ENCODE measurements at places on chromosomes 12 and 14.

DNA sequence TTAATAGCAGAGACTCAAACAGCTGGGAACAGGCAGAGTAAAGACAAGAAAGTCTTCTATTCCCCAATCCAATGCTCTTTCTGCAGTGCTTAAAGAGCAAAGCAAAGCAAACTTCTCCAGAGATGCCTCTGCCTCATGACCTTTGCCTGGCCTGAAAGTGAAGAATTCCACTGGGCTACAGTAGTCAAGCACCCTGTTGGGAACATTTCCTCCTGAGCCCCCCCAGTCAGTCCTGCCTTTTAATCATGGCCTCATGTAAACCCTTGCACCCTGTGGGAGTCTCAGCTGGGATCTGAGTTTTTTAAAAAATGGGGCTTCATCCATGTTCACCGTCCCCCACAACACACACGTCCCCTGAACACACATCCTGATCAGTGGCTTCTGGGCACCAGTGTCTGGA is 62.7 kb upstream of the TSPAN11 start:
- no peaks in the 10 kb centered on the region for H3K4me1 ChIP-seq
- no peaks in the 10 kb centered on the region for H3K27me3 ChIP-seq
- DNase-seq = no peak
- no peaks in the 10 kb centered on the region for H3K36me3 ChIP-seq
- no peak overlapping the region for H3K27ac ChIP-seq

DNA sequence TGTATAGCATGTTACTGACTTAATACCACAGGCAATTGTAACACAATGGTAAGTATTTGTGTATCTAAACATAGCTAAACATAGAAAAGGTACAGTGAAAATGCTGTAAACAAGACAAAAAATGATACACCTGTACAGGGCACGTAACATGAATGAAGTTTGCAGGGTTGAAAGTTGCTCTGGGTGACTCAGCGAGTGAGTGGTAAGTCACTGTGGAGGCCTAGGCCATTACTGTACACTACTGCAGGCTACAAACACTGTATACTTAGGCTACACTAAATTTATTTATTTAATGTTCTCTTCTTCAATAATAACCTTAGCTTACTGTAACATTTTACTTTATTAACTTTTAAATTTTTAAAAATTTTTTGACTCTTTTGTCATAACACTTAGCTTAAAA is 158.4 kb downstream of the IPO8 start:
- H3K36me3 ChIP-seq = no peaks in the 10 kb centered on the region
- no peak for DNase-seq
- H3K27me3 ChIP-seq = no peaks in the 10 kb centered on the region
- no peak overlapping the region for H3K4me3 ChIP-seq
- no peak overlapping the region for H3K27ac ChIP-seq

GRCh38 chr12:95266254-95266653 is 48.6 kb downstream of the VEZT start:
- no peaks in the 10 kb centered on the region for H3K27me3 ChIP-seq
- H3K4me3 ChIP-seq = no peak overlapping the region
- no peaks in the 10 kb centered on the region for H3K4me1 ChIP-seq
- peaks cover 4% of the 10 kb centered on the region for H3K36me3 ChIP-seq
- DNase-seq = no peak
- no peak overlapping the region for H3K27ac ChIP-seq

DNA sequence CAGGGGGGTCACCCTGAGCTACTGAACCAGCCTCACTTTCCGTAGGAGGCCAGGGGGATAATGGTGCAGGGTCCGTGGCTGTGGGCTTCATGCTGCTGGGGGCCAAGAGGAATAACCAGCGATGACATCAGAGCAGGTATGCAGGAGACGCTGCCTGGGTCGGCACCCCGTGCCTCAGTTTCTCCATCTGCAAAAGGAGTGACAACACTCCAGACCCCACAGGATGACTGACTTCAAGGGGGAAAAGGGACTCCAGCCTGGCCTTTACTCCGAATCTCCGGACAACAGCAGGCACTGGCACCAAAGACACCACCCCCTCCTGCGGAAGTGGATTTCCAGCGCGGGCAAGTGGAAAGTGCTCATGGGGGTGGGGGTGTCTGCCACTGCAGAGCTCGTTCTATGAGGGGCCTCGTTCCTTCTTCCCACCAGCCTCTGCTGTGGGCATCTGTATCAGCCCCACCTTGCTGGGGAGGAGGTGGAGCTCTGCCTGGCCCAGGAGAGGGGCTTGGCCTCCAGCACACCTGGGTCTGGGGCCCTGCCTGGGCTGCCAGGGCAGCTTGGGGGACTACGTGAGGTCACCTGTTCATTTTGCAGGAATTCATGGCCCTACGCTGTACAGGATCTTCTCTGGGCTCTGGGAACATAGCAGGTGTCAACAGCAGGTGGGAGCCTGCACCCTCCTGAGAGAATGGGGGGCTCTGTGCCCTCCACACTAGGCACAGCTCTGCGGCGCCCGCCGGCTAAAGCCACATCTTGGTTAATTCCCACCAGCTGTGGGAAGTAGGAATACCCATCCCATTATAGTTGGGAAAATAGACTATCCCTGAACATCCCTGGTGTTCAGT is 216.6 kb upstream of the C14orf180 start:
- H3K4me3 ChIP-seq = no peak overlapping the region
- H3K27ac ChIP-seq = no peak overlapping the region
- DNase-seq = peak; percentile 2
- H3K4me1 ChIP-seq = peaks cover 10% of the 10 kb centered on the region

DNA sequence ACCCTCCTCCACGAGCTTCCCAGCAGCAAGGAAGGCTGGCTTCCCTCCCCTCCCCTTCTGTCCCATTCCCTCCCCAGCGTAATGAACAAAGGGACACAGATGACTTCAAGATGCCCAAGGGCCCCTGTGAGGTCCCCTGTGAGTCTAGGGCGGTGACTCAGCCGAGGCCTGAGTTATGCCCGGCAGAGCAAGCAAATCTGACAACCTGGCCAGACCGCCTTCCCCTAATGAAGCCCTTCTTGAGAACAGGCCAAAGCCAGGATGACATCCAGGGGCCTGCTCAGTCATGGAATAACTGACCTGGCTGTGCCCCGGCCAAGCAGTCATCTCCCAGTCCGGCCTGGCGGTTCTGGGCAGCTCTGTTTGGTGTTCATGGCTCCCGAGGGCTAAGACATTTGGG is 89.2 kb downstream of the DICER1 start:
- H3K4me3 ChIP-seq = no peak overlapping the region
- H3K27me3 ChIP-seq = no peaks in the 10 kb centered on the region
- no peaks in the 10 kb centered on the region for H3K4me1 ChIP-seq
- DNase-seq = no peak

GRCh38 chr14:63361790-63362189 is 43.1 kb upstream of the GPHB5 start:
- peak overlapping the region; percentile 59 for H3K27ac ChIP-seq
- H3K4me3 ChIP-seq = no peak overlapping the region
- no peaks in the 10 kb centered on the region for H3K36me3 ChIP-seq
- peaks cover 4% of the 10 kb centered on the region for H3K4me1 ChIP-seq
- no peak for DNase-seq

DNA sequence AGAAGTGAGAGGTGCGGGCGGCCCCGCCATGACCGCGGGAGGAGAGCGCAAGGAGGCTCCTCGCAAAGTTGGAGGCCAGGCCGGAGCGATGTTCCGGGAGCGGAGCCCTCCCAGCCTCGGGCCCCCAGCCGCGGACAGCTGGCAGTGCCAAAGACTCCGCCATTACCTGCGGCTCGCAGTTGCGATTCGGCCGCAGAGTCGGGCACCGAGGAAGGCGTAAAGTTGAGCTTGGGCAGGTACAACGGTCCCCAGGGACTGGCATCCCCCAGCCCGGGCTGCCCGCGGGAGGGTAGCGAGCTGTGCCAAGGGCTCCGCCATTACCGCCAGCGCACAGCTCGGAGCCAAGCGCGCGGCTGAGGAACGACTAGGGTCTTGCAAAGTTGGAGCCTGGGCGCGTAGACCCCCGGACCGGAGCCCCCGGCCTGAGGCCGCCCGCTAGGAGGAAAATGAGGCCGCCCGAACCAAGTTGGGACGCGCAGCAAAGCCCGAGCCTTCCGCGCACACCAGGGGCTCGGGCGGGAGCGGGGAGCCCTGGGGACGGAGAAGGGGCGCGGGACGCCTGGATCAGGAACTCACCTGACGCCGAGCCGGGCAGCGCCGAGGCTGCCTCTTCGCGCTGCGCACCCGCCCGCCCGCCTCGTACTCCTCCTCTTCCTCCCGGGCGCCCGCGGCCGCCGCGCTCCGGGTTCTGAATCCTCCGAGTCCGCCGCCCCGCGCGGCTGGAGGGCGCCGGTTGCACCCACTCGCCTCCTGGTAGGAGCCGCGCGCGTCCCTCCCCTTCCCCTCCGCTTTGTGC is 677 bp downstream of the NOS1 start:
- H3K27ac ChIP-seq = no peak overlapping the region
- H3K36me3 ChIP-seq = no peaks in the 10 kb centered on the region
- peaks cover 10% of the 10 kb centered on the region for H3K4me1 ChIP-seq
- H3K27me3 ChIP-seq = no peaks in the 10 kb centered on the region

DNA sequence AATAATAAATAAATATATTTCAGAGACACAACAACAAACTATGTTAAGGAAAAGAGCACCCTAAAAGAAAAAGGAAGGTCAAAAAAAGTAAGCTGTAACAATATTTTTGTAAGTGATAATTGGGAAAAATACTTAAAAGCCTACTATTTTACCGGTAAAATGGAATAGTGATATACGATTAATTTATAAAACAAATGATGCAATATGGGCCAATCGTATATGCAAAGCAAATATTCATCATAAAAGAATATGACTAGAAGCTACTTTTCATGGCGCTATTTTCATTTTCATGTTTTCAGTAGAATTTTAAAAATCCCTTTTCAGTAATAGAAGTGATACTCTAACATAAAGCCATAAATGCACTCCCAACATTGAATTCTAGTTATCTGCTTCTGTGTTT is 131.0 kb upstream of the AMIGO2 start:
- no peak overlapping the region for H3K27ac ChIP-seq
- no peak overlapping the region for H3K4me3 ChIP-seq
- DNase-seq = no peak

DNA sequence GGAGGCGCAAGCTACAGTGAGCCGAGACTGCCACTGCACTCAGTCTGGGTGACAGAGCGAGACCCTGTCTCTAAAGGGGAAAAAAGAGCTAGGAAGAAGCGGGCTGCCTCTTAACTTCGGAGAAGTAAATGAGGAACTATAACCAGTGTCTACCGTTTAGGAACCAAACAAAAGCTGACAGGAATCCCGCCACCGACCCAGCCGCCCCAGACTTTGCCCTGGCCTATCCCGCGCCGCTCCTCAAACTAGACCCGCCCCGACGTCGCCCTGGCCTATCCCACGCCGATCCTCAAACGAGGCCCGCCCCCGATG is 568 bp upstream of the SIVA1 start:
- H3K36me3 ChIP-seq = no peaks in the 10 kb centered on the region
- peaks cover 45% of the 10 kb centered on the region for H3K4me1 ChIP-seq
- H3K27ac ChIP-seq = peak overlapping the region; percentile 78
- DNase-seq = no peak
- no peak overlapping the region for H3K4me3 ChIP-seq

DNA sequence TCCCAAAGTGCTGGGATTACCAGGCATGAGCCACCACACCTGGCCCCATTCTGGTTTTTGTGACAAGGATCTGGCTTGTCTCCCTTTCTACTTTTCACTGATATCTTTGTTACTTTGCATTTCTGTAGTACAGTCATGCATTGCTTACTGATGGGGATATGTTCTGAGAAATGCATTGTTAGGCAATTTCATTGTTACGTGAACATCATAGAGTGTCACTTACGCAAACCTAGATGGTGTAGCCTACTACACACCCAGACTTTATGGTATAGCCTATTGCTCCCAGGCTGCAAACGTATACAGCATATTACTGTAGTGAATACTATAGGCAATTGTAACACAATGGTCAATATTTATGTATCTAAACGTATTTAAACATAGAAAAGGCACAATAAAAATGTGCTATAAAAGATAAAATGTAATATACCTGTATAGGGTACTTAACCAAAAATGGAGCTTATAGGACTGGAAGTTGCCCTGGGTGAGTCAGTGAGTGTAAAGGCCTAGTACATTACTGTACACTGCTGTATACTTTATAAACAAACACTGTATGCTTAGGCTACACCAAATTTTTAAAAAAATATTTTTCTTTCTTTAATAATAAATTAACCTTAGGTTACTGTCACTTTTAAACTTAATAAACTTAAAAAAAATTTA is 16.0 kb downstream of the MRPL42 start:
- H3K27me3 ChIP-seq = no peaks in the 10 kb centered on the region
- DNase-seq = no peak
- no peaks in the 10 kb centered on the region for H3K36me3 ChIP-seq

- peak; percentile 31 for DNase-seq
- H3K4me1 ChIP-seq = no peaks in the 10 kb centered on the region
- H3K36me3 ChIP-seq = no peaks in the 10 kb centered on the region
- H3K27ac ChIP-seq = no peak overlapping the region
- no peaks in the 10 kb centered on the region for H3K27me3 ChIP-seq
These were observed 111.9 kb upstream of the CCDC175 start for GRCh38 chr14:59688224-59689170.

- no peak overlapping the region for H3K27ac ChIP-seq
- H3K27me3 ChIP-seq = no peaks in the 10 kb centered on the region
- DNase-seq = no peak
- H3K36me3 ChIP-seq = no peaks in the 10 kb centered on the region
- no peaks in the 10 kb centered on the region for H3K4me1 ChIP-seq
- no peak overlapping the region for H3K4me3 ChIP-seq
These were observed 50.3 kb downstream of the IRAK3 start for GRCh38 chr12:66239295-66239694.

- H3K27me3 ChIP-seq = no peaks in the 10 kb centered on the region
- DNase-seq = no peak
- no peaks in the 10 kb centered on the region for H3K4me1 ChIP-seq
- H3K36me3 ChIP-seq = peaks cover 1% of the 10 kb centered on the region
- no peak overlapping the region for H3K4me3 ChIP-seq
- no peak overlapping the region for H3K27ac ChIP-seq
These were observed 10.5 kb upstream of the C14orf93 start for GRCh38 chr14:23020143-23021128.

GRCh38 chr12:93853698-93854478 is 176.7 kb downstream of the CRADD start:
- H3K4me1 ChIP-seq = no peaks in the 10 kb centered on the region
- no peaks in the 10 kb centered on the region for H3K36me3 ChIP-seq
- no peak for DNase-seq
- no peak overlapping the region for H3K4me3 ChIP-seq
- no peak overlapping the region for H3K27ac ChIP-seq

GRCh38 chr14:104586832-104587620 is 7.5 kb downstream of the C14orf180 start:
- no peak overlapping the region for H3K4me3 ChIP-seq
- peak; percentile 42 for DNase-seq
- H3K27me3 ChIP-seq = no peaks in the 10 kb centered on the region
- peaks cover 12% of the 10 kb centered on the region for H3K4me1 ChIP-seq
- no peaks in the 10 kb centered on the region for H3K36me3 ChIP-seq

DNA sequence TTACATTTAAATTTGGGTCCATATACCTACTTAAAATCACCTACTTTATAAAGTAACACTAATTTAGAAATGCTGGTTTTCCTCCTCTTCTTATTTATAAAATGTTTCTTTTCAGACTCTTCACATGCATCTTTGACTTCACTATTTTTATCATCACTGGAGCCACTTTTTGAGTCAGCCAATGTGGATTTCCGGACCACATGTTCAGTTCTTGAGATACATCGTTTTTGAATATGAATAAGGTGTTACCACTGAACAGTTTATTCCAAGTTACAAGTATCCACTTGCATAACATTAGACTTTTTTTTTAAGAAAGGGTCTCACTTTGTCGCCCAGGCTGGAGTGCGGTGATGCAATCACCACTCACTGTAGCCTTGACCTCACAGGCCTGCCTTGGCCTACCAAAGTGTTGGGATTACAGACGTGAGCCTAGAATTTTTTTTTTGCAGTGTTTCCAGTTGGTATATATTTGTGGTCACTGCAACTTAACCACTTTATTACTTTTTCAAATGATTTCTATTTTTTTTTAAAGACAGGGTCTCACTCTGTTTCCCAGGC is 5.7 kb downstream of the FNTB start:
- H3K4me1 ChIP-seq = peaks cover 13% of the 10 kb centered on the region
- no peaks in the 10 kb centered on the region for H3K36me3 ChIP-seq
- DNase-seq = no peak
- no peaks in the 10 kb centered on the region for H3K27me3 ChIP-seq

Data from body of pancreas (tissue), 4 donors.